Left lobe of liver (tissue), 2 donors: ENCODE measurements at places on chromosomes 2 and 18.

GRCh38 chr2:60745761-60746160, 10.3 kb upstream of the PAPOLG start:
- DNase-seq, result no peak

DNA sequence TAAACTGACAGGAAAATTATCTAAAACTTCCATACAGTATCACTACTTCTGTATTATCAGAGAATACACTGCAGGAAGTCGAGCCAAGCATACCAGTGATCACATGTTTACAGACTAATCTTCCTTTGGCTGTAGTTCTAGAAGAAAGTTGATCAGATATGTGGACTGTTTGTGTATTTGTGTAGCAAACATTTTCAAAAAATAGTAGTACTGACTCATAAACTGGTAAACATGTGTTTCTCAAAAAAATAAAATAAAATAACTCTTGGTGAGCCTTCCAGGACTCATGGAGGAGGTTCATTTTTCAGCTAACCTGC, 148.9 kb upstream of the SLC39A10 start:
- DNase-seq, result no peak

- no peak for DNase-seq
Observed at GRCh38 chr2:158473719-158474392, 17.1 kb downstream of the PKP4 start.

- no peak for DNase-seq
Observed at GRCh38 chr2:187294043-187294442, 154.0 kb downstream of the CALCRL start.

DNA sequence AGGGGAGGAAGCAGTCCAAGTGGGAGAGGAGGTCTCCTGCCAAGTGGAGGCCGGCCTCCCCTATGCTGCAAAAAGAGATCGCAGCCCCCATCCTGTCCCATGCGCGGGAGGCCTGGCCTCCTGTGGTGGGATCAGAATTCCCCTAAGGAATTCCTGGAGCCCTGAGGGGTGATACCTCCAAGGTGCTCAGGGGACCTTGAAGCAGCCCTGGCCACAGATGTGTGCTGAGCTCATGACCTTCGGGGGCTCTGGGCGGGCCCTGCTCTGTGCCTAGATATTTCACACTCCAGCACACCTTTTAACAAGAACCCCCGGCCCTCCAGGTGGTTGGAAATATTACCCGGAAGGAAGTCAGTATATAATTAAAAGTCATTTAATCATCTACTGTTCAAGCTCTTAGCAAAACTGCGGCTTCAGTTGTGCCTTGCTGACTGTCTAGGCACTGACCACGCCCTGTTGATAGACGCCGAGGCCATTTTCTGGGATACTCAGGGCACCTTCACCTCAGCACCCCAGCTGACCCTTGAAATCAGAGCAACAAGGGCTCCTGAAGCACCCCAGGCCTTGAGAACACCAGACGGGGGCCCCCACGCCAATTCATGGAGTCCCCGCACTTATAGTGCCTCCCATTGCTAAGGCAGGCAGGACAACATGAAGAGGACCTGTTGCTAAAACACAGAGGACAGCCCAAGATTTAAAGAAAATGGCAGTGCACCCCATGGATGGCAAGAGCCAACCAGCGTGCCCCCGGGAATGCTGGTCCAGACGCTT, 119.1 kb downstream of the NDUFA10 start:
- no peak for DNase-seq

DNA sequence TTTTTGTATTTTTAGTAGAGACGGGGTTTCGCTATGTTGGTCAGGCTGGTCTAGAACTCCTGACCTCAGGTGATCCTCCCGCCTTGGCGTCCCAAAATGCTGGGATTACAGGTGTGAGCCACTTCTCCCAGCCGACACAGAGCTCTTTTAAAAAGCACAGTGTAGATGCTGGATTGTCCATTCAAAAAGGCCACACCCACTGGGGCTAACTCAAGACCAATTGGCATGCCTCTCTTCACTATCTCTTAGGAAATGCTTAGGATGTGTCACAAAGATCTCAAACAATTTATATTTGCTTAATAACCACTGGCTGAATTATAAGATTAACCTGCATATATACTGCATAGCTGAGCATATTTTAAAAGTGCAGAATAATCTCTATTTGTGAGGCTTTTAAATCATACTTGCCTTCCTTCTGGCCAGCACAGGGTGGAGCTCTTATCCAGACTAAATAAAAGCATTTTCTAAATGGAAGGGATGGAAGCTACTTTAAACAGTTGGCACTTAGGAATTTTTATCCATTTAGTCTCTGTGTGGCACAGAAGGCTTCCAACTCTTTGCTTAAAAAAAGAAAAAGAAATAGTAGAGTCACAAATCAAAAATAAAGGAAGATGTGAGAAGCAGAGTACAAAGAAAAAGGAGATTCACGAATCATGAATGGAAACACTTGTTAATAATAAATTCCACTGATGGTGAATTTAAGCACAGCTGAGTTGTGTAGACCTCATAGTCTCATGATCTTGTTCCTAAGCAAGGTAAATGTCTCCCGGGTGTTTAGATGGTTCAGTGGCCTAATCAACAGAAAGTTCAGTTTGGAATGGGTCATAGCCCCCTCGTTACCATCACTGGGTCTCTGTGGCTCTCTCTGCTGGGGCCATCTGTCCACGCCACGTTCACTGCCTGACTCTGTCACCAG, 22.4 kb downstream of the CRYGD start:
- no peak for DNase-seq

- DNase-seq, result no peak
Observed at GRCh38 chr2:152071092-152071491, 27.8 kb downstream of the CACNB4 start.

GRCh38 chr18:59718108-59718463, 20.9 kb upstream of the CCBE1 start:
- no peak for DNase-seq

- no peak for DNase-seq
Observed at GRCh38 chr2:229920011-229920641, 1.7 kb downstream of the TRIP12 start.

DNA sequence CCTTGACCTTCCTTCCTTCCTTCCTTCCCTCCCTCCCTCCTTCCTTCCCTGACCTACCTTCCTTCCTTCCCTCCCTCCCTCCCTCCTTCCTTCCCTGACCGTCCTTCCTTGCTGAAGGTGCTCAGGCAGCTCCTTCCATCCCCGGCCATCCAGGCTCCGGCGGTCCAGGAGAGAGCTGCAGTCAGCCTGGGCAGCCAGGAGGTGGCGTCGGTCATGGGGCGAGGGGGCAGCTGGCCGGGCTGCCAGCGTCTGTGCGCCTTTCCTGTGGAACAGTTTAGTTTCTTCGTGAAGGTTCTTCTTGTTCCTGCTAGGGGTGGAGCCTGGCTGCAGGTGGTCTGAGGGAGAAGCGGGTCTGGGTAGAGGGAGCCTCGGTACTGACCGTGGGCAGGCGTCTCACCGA, 15.7 kb downstream of the GPR35 start:
- DNase-seq, result no peak

GRCh38 chr18:79524181-79525078, 128.7 kb downstream of the NFATC1 start:
- peak; percentile 43 for DNase-seq

DNA sequence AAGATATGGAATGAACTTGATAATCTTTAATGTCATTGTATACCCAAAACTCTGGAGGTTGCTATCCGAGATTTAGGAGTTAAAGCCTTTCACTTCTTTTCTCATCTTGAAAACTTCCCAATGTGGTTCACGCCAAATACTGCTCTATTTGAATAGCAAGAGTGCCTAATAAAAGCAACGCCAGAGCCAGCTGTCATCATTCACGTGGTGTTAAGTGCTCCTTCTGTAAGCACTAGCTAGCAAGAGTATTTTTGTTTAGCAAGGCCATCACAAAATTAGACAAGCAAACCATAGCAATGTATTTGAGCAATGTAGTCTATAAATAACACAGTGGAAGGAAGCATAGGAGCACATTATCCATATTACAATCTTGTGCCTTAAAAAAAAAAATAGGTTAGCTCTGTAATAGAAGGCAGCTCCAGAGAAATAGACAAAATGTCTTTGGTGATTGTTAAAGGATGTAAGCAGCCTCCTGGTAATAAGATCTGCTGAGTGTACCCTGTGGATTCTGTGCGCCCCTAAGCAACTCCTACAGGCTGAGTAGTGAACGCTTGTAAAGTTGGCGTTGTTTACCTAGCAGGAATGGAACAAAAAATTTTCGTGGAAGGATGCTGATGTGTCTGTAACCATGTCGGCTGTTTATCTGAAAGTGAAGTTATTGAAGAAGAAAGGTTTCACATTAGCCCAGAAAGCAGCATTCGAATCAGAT, 518.0 kb downstream of the CNTNAP5 start:
- DNase-seq, result no peak

DNA sequence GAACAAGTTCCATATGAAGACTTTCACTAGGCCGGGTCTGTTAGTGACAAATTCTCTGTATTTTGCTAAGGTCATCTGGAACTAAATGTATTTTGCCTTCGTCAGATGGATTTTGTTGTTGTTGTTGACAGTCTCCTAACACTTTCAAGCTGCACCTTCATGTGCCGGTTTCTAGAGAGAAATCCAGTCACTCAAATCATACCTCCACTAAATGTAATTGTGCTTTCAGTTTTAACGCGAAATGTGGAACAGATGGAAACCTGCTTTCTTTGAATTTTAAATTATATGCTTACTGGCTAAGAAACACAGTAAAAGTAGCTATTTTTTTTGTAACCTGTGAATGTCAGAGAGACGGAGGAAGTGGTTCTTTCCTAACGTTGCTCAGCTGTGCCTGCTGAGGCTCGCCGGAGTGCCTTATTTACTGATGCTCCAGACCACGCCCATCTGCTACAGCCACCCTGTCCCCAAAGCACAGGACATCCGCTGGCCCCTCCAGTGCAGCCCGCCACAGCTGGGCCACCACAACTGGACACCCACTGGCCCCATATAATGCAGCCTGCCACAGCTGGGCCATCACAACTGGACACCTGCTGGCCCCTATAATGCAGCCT, 134.7 kb downstream of the PXDN start:
- no peak for DNase-seq

DNA sequence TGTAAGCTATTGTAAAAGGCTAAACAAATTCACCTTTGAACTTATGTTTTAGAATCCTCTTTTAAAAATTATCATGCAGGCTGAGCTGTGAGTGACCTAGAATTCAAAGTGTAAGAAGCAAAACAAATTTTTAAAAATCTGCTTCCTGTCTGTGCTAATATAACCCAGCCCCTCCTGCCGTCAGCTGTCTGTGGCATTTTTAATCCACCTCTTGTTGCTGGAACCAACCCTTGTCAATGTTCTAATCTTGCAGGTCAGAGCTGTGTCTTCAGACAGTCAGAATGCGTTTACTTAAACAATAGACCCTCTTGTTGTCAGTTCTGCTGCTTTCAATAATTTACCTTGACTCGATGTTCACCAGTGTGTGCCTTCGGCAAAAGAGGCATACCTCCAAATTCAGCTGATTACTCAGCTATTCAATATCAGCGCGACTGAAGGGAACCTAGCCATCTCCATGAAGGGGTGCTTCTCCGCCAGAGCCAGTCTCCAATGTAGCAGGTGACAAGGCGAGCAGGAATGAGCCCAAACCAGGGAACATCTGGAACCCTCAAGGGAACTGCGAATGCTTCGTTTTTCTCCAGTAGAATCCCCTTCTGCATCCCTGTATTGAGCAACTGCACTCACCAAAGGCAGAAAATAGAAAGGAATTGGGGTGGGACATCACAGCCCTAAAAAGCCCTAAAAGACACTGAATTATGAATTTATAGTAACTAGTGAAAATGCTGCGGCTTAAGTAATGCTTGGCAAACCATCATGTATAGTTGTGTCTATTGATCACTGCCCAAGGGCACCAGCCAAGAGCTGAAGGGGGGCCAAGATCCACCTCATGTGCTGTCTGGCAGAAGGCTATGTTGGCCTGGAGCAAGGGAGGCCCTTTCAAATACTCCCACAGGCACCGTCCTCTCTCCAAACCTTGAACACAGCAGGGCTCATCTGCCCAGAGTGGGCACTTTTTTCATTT, 62.5 kb downstream of the LYPD6B start:
- DNase-seq, result peak; percentile 59

- no peak for DNase-seq
Observed at GRCh38 chr2:139142252-139142880, 362.2 kb upstream of the NXPH2 start.

GRCh38 chr2:162449471-162449870, 105.5 kb downstream of the GCA start:
- DNase-seq, result no peak

- DNase-seq, result no peak
Observed at GRCh38 chr2:11288431-11288830, 56.0 kb downstream of the ROCK2 start.

GRCh38 chr2:14220101-14220500, 412.4 kb upstream of the LRATD1 start:
- no peak for DNase-seq

- no peak for DNase-seq
Observed at GRCh38 chr18:48735681-48736255, 196.9 kb downstream of the CTIF start.

DNA sequence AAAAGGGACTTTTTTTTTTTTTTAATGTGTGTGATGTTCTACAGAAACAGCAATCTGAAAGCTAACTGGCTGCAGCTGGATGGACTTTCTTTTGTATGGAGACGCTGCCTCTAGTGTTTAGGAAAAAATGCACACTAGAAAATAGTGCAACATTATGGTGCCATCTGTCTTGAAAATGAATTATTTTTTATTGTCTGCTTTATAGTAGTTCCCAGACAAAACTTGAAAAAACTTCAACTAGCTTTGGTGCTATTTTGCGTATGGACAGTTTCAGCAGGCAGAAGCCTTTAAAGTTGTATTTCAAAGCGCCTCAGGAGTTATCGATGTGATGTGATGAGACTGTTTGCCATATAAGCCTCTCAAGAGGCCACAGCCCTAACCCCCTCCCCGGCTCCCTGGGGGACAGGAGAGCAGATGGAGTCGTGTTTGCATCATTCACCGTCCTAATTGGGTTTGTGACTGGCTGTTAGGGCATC, 86.9 kb downstream of the LTBP1 start:
- DNase-seq, result no peak

- no peak for DNase-seq
Observed at GRCh38 chr2:225009768-225010167, 32.5 kb downstream of the DOCK10 start.

GRCh38 chr2:110853516-110853915, 121.1 kb downstream of the ACOXL start:
- DNase-seq, result no peak

DNA sequence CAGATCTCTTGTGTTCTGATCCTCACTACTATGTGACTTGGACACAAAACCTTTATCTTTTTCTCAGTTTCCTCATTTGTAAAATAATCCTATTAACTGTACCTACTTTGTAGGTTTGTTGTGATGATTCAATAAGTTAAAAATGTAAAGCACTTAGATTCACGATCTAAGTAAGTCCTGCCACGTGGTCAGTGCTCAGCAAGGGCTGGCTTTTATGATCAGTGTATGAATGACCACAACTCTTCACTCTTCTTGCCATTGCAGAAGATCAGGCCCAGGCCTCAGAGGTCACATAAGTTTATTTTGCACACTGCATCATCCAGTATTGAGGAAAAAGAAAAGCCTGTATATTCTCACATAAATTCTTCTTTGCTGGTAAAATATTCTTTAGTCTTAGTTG, 1192.5 kb upstream of the ACVR2A start:
- DNase-seq, result no peak

- no peak for DNase-seq
Observed at GRCh38 chr2:100416935-100417710, at the start of gene CHST10. Gene CHST10, minus strand, starts transcription at chr2:100417668. Its CDS starts 10,993 bp downstream, at chr2:100406675.

- DNase-seq, result peak; percentile 80
Observed at GRCh38 chr2:98385050-98385699, 38.9 kb downstream of the CNGA3 start.
